ENCODE measurements at places on chromosomes 3 and 15. TPM values are rescaled to one million over a fixed set of nuclear protein-coding genes. Genes with fewer than 3 reads are reported as not detected.

DNA sequence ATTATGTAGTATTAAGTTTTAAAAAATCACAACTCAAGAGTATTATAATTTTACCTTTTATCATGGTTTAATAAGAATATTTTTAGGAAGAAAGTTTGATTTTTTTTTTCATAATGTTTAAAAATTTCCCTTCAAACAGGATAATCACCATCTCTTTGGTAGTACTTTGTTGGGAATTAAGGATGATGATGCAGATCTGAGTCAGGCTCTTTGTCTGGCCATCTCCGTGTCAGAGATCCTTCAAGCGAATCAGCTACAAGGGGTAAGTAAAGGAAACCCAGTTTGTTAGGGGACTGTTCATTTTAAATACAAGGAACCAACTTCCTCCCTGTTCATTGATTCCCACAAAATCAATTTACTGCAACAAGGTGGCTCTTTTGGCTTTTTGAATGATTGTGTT lies 36.8 kb upstream of the NIT2 start:
- DNase-seq, result no peak

DNA sequence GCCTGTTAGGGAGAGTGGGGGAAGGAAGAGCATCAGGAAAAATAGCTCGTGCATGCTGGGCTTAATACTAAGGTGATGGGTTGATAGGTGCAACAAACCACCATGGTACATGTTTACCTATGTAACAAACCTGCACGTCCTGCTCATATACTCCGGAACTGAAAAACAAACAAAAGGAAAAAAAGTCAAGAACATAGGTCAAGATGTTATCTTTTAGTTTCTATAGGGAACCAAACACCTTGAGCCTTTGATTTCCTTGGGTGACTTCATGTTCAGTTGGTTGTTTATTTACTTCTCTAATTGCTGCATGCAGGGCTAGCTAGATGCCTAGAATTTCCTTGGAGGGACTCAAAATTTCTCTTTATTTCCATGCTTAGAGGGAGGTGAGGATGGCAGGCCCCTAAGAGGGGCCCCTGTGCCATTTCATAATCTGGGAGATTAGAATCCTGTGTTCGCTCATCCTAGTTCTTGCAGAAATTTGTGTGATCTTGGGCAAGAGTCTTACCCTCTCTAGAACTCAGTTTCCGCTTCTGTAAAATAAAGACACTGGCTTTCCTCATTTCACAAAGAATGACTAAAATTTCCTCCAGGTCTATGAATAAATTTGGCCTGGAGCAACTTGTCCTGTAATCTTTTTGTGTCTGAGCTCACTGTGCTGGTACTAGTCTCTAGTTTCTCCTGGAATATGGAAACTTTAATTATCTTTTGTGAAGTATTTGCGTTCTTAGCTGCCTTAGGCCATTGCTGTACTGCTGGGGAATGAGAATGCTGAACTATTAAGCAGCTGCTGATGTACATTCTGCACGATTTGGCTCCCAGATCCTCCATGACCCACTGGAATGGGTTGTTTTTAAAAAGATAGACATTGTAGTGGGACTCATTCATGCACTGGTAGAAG lies 457.5 kb downstream of the EDEM1 start:
- no peak for DNase-seq

DNA sequence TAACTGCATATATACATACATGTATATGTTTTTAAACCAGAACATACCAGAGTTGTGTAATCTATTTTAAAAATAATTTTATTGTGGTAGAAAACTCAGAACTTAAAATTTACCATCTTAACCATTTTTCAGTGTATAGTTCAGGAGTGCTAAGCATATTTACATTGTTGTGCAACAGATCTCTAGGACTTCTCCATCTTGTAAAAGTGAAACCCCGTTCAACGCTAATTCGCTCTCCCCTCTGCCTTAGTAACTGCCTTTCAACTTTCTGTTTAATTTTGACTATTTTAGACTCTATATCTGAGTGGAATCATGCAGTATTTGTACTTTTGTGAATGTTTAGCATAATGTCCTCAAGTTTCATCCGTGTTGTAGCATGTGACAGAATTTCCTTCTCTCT lies 51.8 kb upstream of the SSR3 start:
- no peak for DNase-seq

GRCh38 chr3:63900459-63900858 lies 11.7 kb downstream of the SCAANT1 start:
- no peak for DNase-seq

SCAMP2 gene
- 52.3 TPM for polyA plus RNA-seq

TNFAIP8L3 gene
- 1.6 TPM for polyA plus RNA-seq

SLC4A7 gene
- polyA plus RNA-seq, result 12.2 TPM
